ENCODE measurements at places on chromosomes 7 and 10.

DNA sequence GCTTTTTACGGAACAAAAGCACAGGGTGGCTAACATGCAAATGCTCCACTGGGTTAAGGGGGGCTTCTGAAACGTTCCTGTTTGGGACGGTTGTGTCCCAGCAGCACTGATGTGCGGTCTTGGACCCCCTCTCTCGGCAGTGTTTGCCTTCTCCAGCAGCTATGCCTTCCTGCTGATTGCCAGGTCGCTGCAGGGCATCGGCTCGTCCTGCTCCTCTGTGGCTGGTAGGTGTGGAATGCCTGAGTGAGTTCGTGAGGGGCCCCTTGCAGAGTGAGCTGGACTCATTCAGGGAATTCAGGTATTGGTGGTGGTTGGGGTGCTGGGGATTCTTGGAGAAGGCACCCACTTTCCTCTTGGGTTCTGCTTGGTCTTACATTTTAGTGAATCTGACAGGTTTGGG is 13.0 kb downstream of the SLC18A2 start:
- no peak for DNase-seq

- peak; percentile 71 for DNase-seq
Measured at GRCh38 chr7:46839651-46840050, 742.3 kb downstream of the TNS3 start.

DNA sequence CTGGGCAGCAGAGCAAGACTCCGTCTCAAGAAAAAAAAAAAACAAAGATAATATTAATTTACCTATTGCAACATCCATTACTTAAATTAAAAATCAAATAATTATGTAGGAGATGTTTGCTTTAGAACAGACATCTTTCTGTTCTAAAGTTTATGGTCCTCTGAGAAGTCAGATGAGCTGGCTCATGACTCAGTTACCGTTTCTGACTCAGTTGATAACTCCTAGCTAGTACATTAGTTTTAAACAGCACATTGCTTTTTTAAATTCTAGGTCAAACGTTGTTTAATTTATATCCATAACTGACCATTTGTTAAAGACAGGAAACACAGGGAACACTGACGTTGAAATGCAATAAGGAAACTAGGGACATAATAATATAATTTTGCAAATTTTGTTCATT is 162.7 kb downstream of the ETV1 start:
- DNase-seq = peak; percentile 3

DNA sequence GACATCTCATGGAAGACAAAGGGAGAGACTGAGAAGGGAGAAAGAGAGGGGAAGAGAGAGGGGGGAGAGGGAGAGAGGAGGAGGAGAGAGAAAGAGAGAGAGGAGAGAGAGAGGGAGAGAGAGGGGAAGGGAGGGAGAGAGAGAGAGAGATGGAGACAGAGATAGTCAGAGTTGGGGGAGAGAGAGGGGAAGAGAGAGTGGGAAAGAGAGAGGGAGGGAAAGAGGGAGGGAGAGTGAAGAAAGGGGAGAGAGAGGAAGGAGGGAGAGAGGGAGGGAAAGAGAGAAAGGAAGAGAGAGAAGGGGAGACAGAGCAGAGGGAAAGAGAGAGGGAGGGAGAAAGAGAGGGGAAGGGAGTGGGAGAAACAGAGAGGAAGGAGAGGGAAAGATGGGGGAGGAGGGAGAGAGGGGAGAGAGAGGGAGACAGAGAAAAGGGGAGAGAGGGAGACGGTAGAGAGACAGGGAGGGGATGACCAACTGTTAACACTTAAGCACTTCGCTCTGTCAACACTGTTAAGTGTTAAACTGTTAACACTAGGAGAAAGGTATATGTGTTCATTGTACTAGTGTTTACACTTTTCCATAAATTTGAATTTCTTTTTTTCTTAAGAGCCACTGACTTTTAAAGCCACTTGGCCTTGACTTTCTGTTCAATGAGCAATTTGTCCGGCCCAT is 21.8 kb upstream of the SDK1 start:
- no peak for DNase-seq

DNA sequence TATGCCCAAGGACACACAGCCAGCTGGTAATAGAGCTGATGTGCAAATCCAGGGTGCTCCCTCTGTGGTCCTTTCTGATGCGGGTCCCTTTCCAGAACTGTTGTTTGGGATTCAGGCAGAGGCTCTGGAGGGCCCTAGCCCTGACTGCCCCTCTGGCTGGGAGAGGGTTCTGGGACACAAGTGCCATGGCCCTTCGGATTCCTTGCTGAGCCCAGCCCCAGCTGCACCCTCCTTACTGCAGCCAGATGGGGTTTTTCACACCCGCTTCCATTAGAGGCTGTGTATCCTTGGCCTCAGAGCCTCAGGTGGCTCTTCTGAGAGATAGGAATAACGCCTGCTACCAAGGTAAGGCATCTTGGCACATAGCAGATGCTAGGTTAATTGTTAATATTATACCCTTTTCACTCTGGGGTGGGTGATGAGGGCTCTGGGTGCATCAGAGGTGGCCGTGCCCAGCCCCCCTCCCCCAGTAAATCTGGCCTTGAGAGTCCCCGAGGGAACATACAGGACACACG is 89.8 kb upstream of the LRRC4 start:
- DNase-seq = no peak

DNA sequence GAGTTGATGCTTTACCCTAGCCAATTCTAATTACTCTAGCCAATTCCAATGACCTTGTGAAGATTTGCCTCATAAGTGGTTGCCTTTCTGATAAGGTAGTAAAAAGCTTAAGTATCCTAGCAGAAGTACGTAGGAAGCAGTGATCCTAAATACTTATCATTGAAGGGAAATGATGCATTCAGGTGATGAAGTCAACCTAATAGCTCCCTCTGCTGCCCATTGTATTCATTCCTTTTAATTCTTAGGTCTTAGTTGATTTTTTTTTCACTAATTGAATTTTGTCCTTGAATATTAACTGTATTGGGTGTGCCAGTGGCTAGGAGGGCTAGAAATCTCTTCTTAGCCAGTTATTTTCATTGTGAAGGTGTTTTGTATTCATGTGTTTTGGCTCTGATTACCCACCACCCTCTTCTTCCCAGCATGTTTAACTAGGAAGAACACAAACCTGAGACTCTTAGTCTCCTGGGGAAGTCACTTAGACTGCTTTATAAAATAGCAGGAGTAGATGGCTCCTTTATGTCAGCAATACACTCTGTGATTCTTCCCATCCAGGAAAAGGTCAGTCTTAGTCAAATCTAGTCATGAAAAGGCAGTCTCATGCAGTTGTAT is 46.3 kb downstream of the PLEKHA8 start:
- DNase-seq = peak; percentile 53

- DNase-seq = peak; percentile 18
Measured at GRCh38 chr7:22093001-22093400, 147.3 kb upstream of the CDCA7L start.

DNA sequence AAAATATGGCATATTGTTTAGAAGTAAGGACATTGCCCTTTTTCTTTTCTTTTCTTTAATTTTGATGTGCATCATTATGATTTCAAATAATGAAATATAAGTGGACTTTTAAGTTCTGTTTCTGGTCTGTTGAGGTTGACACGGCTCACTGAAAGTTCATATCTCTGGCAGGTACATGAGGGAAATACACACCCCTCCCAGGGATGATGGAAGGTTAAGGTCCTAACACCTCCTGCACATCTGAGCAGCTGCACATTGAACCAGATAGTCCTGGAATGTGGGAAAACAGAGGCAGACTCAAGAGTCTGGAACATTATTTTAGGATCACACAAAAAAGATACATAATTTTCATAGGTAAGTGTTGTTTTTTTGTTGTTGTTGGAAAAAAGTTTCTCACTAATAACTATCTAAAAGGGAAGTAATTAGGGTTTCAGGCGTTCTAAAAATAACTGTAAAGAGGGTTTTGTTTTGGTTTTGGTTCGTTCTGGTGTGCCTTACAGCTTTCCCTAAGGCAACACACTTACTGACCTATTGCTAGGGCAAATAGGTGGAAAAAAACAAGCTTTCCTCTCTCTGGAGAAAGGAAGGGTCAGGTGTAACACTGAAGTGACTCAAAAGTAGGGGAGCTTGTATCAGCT is 201.2 kb upstream of the PRKCQ start:
- no peak for DNase-seq

DNA sequence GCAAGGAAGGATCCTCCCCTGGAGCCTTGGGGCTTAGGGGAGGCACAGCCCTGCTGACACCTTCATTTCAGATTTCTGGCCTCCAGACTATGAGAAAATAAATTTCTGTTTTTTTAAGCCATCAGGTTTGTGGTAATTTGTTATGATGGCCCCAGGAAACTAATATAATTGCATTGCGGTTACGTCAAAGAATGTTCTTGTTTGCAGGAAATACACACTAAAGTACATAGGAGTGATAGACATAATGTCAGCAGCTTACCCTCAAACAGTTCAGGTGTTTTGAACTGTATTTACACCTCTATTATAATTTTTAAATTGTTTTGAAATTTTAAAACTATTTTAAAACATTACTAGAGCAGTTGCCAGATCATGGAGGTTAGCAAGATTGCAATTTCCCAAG is 12.6 kb upstream of the FHIP2A start:
- DNase-seq = no peak

GRCh38 chr10:77456414-77456813 is 181.2 kb downstream of the KCNMA1 start:
- no peak for DNase-seq

- peak; percentile 60 for DNase-seq
Measured at GRCh38 chr7:24854866-24855265, 97.6 kb upstream of the GSDME start.

DNA sequence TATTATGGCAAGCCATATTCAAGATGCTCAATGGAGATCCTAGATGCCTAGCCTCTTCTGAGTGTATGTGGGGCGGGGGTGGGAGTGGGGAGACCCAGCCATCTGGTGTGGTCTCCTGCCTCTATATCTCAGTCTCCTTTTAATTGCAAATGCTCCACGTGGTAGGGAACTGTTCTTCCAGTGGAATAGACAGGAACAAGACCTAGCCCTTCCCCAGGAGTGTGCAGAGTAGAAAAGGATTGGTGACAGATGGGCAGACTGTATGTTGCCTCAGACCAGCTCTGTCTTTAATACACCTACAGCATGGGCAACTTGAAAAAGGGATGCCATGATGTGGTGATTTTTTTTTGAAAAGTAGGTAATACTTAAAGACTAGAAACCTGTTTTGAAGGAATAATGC is 12.6 kb downstream of the CYP3A5 start:
- DNase-seq = no peak

GRCh38 chr10:70849582-70850016 is 33.9 kb downstream of the SGPL1 start:
- DNase-seq = peak; percentile 91

DNA sequence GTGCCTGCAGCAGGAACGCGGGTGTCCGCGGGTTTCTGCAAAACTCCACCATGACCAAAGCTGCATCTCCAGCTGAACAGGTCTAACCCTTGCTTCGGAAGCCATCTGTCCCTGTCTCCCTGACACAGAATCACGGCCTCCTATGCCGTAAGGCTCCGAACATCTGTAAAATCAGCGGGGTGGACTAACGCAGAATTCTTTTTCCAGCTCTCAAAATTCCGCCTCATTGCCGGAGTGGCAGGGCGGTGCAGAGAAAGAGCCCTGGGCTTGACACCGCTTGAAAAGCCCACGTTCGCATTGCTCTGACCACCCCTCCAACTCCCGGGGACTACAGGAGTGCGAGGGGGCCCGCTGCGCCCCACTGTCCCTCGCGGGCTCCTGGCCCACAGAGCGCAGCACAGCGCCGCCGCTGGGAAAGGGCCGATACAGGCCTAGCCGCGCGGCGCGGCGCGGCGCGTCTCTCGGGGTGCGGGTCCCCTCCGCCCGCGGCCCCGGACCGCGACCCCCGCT is 409 bp downstream of the DNMBP start:
- no peak for DNase-seq
